ENCODE measurements at places on chromosomes 2 and 18.

- DNase-seq, result no peak
Observed at GRCh38 chr2:16666449-16666801, 791 bp upstream of the CYRIA start.

GRCh38 chr2:176789751-176790150 lies 422.8 kb upstream of the HNRNPA3 start:
- DNase-seq, result no peak

- no peak for DNase-seq
Observed at GRCh38 chr2:217279140-217279539, 419.3 kb upstream of the TNP1 start.

GRCh38 chr2:1499033-1499795 lies 86.0 kb downstream of the TPO start:
- no peak for DNase-seq

- DNase-seq, result no peak
Observed at GRCh38 chr2:216830346-216830745, 29.5 kb downstream of the TNP1 start.
